Lower lobe of right lung (tissue), 2 donors: ENCODE measurements at places on chromosomes 13 and 19. TPM values are rescaled to one million over a fixed set of nuclear protein-coding genes. Genes with fewer than 3 reads are reported as not detected.

DNA sequence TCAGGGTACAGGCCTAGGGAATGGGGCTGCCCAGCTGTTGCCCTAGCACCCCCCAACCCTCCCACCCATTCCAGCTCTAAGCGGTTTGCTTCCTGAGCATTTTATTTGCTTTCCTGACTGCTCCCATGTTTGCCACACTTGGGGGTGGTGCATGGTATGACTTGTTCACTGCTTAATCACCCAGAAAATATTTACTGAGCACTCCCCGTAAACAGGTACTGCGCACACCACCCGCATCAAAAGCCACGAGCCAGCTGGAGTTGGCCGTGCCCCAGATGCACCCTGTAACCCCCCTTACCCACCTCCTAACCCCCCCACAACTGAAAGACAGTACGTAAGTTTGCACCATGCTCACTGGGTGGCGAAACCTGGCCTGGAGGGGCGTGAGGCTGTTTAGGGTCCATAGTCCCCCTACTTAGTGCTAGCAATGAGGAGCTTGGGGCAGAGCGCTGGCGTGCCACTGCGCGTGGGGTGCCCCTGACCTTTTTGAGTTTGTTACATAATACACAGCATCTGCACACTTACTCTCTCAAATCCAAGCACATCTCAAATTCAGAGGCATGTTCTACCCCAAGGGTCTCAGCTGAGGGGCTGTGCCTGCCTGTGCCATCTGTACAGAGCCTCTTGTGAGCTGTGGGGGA lies 29.8 kb downstream of the DPF1 start:
- DNase-seq = no peak
- H3K27me3 ChIP-seq = no peaks in the 10 kb centered on the region
- H3K4me1 ChIP-seq = no peaks in the 10 kb centered on the region
- no peak overlapping the region for H3K4me3 ChIP-seq
- no peak overlapping the region for H3K27ac ChIP-seq
- peaks cover 35% of the 10 kb centered on the region for H3K36me3 ChIP-seq

DNA sequence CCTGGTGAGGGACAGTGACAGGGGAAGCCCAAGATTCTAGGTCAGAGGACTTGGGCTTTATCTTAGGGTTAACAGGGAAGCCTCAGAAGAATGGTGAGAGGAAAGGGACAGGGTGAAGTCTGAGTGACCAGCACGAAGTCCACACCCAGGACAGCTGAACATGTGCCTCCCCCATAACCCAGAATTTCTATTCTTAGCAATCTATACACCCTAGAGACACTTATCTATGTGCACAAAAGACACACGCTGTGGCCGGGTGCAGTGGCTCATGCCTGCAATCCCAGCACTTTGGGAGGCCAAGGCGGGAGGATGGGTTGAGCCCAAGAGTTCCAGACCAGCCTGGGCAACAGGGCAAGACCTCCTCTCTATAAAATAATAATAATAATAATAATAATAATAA lies 11.1 kb upstream of the OLFM2 start:
- H3K4me1 ChIP-seq = no peaks in the 10 kb centered on the region
- no peak overlapping the region for H3K4me3 ChIP-seq
- no peaks in the 10 kb centered on the region for H3K27me3 ChIP-seq
- no peak overlapping the region for H3K27ac ChIP-seq

DNA sequence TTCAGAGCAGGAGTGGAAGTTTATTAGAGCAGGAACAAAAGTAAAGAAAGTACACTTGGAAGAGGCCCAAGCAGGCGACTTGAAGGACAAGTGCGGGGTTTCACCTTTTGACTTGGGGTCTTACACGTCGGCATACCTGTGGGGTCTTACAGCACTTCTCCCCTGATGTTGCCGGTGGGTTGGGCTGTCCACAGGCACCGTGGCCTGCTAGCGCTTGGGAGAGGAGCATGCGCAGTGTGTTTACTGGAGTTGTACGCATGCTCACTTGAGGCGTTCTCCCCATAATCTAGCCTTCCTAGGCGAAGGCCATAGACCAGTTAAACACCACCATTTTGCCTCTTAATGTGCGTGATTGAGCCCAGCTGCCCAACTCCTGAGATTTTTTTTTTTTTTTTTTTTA lies 25.0 kb upstream of the PLEKHF1 start:
- H3K36me3 ChIP-seq = no peaks in the 10 kb centered on the region
- no peaks in the 10 kb centered on the region for H3K27me3 ChIP-seq
- H3K27ac ChIP-seq = no peak overlapping the region
- peak; percentile 7 for DNase-seq
- peaks cover 2% of the 10 kb centered on the region for H3K4me1 ChIP-seq

The PABPC3 gene
- 0.18 TPM for total RNA-seq

- H3K27ac ChIP-seq = no peak overlapping the region
- no peaks in the 10 kb centered on the region for H3K36me3 ChIP-seq
- no peaks in the 10 kb centered on the region for H3K27me3 ChIP-seq
- no peaks in the 10 kb centered on the region for H3K4me1 ChIP-seq
- DNase-seq = no peak
Measured at GRCh38 chr13:51524312-51524711, 60.0 kb upstream of the WDFY2 start.

GRCh38 chr13:94268661-94269060 lies 210.8 kb downstream of the DCT start:
- H3K36me3 ChIP-seq = no peaks in the 10 kb centered on the region
- no peak for DNase-seq
- no peaks in the 10 kb centered on the region for H3K27me3 ChIP-seq
- no peak overlapping the region for H3K27ac ChIP-seq

The SOX1 gene
- total RNA-seq = not detected
